ENCODE measurements at places on chromosomes 1 and 21.

- no peak for DNase-seq
These were observed 7.1 kb upstream of the ZNF697 start for GRCh38 chr1:119655154-119655553.

GRCh38 chr1:56627636-56628039 lies 17.5 kb upstream of the PRKAA2 start:
- no peak for DNase-seq

- DNase-seq: no peak
These were observed 201.0 kb downstream of the NRIP1 start for GRCh38 chr21:14863745-14864210.

DNA sequence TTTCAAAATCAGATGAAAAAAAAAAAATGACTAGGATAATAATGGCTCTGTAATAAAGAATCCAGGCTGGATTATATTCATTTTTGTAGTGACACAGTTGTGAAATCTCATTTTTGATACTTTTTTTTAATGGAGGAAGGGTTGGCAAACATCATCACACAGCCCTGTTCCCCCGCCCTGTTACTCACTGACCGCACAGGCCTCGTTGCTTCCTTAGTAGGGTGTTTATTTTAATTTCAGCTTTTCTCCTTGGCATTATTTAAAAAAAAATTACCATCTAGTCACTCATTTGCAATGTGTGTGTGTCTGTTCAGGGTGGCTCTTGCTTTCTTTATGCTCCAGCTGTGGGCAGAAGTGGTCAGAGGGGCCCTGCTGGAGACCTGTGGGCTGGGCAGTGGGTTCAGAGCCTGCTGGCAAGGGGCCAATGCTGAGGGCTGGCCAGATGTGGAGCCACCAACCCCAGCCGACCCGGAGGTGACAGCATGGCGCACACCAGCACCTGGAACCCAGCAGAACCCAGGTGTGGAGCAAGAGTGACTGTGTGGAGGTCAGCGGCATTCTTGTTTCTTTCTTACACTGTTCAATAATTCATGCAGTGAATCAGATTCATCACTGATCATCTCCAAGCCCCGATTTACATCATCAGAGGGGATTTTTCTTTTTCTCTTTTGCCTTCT lies 44.6 kb downstream of the ZSCAN20 start:
- DNase-seq: no peak

DNA sequence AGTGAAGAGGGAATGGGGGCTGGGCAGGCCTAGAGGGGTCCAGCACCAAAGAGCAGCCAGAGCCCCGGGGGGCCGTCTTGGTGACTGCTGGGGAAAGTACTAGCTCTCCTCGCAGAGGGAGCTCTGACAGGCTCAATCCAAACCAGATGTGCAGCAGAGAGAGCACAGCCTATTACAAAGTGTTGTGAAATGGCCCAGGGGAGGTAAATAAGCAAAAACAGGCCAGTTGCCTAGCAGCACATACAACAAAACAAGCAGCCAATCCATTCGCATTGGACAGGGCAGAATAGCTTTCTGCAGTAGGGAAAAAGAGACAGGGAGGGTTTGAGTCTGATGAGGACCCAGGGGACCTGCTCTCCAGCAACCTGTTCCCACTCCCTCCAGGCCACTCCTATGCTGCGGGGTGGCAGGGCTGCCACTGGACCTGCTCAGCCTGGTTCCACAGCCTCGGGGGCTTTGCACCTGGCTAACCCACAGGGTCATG lies 239.6 kb upstream of the FGGY start:
- no peak for DNase-seq

GRCh38 chr1:231049121-231049979 lies 9.3 kb upstream of the FAM89A start:
- DNase-seq: no peak

DNA sequence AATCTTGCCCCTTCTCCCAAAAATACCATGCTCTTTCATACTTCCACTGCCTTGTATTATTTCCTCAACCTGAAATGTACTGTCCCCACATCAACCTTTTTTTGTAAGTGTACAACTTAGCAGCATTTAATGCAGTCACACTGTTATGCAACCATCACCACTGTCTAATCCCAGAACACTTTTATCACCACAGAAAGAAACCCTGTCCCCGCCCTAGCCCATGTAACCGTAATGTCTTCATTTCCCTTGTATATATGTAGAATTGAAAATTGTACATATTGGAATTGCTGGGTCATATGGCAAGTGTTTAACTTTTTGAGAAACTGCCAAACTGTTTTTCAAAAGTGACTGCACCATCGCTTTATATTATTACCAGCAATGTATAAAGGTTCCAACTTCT lies 37.4 kb downstream of the PTP4A2 start:
- no peak for DNase-seq

GRCh38 chr1:24745711-24746413 lies 615 bp downstream of the CLIC4 start:
- no peak for DNase-seq

- no peak for DNase-seq
These were observed 16.2 kb upstream of the KPRP start for GRCh38 chr1:152741656-152742055.

GRCh38 chr1:218139761-218140160 lies 145.3 kb upstream of the RRP15 start:
- DNase-seq: no peak

GRCh38 chr21:29296446-29296845 lies 2.3 kb upstream of the BACH1 start:
- DNase-seq: no peak

GRCh38 chr21:43663033-43663432 lies 3.7 kb downstream of the RRP1B start:
- DNase-seq: no peak

DNA sequence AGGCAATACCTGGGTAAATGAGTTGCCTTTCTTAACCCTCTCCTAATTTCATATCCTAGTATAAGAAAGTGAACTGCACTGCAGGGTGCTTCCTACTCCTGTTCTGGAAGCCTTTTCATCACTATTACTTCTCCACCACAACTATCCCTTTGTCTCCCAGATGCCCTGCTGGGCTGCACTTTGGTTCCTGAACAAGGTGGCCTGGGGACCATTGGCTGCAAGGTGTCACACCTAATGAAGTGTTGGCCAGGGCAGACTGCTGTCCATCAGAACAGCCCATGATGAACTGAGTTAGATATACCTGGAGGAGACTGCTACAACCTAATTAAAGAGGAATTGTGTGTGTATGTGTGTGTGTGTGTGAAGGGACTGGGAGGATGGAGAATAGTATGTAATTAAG lies 1.9 kb upstream of the KLHDC8A start:
- DNase-seq: no peak

DNA sequence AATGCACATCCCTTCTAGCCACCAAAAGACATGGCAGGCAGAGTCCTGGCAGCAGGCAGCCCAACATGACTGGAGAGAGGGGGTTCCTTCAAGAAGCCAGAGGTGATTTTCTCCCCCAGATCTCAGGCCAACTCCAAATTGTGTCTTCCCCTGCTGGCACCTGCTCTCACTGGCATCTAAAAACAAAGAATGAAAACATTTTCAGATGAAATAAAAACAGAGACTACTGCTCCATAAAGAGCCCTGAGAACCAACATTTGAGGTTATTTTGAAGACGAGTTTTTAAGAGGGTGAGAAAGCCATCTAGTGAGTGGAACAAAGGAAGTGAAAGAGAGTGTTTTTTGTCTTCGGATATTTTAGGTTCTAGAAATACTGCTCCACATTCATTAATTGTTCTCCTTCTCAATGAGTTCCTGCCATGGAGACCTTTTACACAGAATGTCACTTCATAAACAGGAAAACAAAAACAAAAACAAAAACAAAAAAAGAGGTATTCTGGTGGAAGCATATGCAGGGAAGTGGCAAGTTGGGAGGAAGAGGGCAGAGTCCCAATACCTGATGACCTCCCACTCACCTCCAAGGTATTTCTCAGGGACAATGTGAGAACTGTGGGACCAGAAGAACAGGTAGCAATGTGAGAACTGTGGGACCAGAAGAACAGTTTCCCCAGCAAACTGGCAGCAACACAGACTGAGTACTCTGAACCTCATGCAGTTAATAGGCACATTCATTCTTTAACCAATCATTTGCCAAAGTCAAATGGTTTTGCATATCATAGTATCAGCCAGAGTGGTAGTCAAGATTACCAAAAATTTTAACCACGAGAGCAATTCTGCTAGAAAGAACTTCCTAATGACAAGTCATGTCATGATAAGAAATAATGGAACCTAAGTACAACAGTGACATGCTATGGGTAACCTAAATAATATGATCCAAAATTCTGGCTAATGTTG lies 50.0 kb downstream of the KIAA0319L start:
- DNase-seq: no peak

DNA sequence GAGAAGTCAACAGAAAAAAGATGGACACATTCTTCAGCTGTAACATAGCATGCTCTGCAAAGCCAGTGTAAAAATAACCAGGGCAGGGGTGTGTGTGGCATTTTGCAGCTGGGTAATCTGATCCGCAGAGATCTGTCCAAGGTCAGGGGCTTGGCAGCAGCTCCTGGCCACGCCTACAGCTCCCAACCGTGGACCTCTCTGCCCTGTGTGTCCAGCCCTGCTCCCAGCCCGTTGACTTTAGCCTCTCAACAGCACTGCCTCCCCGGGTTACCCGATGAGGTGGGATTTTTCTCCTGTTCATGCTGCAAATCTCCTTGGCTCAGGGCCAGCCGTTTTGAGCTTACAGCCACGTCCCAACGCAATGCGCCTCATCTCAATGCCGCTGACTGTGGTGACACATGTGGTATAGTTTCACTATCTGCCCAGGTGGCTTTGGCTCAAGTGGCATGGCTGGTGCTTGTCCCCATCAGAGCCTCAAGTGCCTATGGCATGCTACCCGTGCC lies 68.1 kb downstream of the VWA5B1 start:
- DNase-seq: peak; percentile 61

DNA sequence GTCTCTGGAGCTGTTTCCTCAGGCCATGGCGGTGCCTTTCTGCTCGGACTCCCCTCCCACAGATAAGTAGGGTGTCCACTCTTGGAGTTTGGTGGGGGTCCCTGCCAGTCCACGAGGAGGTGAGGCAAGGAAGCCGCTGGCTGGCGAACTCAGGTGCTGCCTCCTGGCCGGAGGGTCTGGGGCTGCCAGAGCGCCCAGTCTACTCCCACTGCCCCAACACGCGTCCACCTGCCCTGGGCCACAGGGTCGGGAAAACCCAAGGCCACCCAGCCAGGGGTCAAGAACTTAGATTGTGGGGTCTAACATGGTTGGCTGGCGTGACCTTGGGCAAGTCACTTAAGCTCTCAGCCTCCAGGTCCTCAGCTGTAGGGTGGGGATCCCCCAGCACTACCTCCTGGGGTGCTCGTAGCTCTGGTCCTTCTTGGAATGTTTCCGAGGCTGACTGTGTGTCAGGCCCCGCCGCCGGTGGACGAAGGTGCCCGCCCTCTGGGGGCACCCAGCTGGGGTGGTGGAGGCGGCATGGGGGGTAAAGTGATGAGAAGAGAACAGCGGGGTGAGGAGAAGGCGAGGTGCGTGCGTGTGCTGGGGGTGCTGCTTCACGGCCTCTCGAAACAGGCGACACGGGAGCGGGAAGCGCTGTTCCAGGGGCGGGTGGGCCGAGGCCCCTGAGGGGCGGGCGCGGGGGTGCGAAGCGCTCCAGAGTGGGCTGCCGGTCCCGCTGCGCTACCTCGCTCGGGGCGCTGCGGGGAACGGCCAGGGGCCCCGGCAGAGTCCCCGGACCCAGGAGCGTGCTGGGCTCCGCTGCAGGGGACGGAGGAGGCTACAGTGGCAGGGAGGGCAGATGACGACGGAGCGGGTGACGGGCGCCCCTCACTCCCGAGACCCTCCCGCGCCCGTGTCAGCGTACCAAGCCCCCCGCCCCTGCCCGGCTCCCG lies 1.2 kb downstream of the SH2D5 start:
- DNase-seq: no peak

GRCh38 chr1:231786126-231786525 lies 159.5 kb downstream of the DISC1 start:
- no peak for DNase-seq

DNA sequence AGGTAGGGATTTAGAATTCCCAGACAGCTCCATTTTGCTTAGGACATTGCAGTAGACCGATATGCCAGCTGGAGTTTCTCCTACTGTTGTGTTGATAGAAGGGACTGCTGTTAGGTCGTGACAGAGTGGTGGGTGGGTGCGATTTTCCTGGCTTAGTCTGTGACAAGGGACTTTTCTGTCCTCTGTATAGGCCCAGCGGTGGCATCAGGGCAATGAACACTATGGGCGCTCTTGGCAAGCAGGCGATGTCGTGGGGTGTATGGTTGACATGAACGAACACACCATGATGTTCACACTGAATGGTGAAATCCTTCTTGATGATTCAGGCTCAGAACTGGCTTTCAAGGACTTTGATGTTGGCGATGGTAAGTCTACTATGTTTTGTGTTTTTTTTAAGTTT lies 321.8 kb downstream of the ZP4 start:
- DNase-seq: no peak

GRCh38 chr1:8065369-8065768 lies 39.3 kb upstream of the ERRFI1 start:
- DNase-seq: no peak

DNA sequence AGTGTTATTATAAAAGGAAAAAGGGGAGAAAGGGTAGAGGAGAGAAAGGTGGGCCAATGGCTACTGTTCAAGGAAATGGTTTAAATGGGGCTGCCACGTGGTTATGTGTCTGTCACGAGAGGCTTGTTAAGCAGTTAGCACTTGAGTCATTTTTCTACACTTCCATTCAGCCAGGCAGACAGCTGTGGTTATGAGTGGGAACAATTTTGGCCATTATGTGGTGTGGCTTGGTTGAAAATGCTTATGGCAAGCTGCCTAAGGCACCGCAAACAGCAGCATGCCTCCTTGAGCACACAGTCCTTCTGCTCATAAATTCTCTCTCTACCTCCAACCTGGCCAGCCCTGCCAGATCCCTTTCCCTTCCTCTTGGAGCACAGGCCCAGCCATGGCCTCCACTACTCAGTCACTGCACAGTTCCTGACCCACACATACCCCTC lies 3.2 kb upstream of the SRM start:
- peak; percentile 57 for DNase-seq

DNA sequence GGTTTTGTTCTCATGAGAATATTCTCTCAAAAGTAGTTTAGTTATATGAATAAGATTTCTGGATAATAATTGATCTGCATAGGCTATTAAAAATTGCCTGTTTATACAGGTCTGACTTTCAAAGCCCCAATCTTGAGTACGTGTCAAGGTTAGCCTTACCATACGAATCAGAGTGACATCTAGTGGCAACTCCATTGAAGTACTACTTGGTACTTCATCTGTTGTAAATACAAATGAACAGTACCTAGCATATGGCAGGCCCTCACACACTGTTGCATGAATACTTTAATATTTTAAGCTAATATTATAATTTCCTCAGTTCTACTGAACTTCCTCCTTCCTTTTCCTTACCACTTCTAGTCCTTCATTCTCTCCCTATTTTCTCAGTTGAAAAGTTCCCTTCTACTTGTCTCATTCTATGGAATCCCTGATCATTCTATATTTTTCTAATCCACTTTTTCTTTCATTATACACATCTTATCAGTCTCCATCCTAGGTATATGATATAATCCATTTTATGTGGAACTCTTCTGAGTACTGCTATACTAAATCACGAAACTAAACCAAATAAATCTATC lies 101.2 kb downstream of the AKT3 start:
- peak; percentile 1 for DNase-seq

Data from NCI-H187 (cell line).